Right renal pelvis (tissue), 4 donors: ENCODE measurements at places on chromosomes 6 and 20.
A peak's percentile ranks its signal among the peaks of the same experiment; 100 is the strongest.

- DNase-seq, result no peak
Measured at GRCh38 chr20:32281711-32282110, 4.3 kb downstream of the KIF3B start.

GRCh38 chr6:98797217-98797994 lies 37.0 kb upstream of the POU3F2 start:
- DNase-seq, result no peak

- no peak for DNase-seq
Measured at GRCh38 chr20:37511610-37512275, 9.3 kb upstream of the NNAT start.

DNA sequence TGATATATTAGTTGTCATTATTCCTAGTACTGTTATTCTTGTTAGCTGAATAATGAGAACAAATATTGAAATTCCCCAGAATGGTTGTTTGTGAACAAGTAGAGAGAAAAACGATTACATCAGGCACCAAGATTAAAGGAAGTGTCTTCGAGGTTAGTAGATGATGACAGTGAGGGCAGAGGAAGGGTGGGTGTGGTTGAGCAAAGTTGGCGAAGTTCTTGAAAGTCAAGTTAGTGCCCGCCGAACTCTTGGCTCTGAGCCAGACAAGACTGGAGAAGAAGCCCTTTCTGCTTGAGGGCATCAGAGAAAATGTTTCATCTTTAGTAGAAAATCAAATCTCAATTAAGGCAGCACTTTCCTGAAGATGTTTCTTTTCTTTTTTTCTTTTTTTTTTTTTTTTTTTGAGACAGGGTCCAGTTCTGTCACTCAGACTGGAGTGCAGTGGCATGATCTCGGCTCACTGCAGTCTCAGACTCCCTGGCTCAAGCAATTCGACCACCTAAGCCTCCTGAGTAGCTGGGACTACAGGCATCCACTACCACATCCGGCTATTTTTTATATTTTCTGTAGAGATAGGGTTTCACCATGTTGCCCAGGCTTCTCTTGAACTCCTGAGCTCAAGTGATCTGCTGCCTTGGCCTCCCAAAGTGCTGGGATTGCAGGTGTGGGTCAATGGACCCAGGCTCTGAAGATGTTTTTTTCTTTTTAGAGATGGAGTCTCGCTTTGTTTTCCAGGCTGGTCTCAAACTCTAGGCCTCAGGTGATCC lies 77.1 kb downstream of the SGK1 start:
- DNase-seq, result no peak

- no peak for DNase-seq
Measured at GRCh38 chr6:159493898-159494585, 199.0 kb downstream of the SOD2 start.

- no peak for DNase-seq
Measured at GRCh38 chr6:25536781-25537180, 115.2 kb upstream of the SCGN start.

GRCh38 chr20:43160941-43161340 lies 28.8 kb downstream of the PTPRT start:
- no peak for DNase-seq

- no peak for DNase-seq
Measured at GRCh38 chr6:18585032-18585573, 198.0 kb downstream of the RNF144B start.

- peak; percentile 46 for DNase-seq
Measured at GRCh38 chr6:133730881-133731280, 158.0 kb upstream of the TCF21 start.

DNA sequence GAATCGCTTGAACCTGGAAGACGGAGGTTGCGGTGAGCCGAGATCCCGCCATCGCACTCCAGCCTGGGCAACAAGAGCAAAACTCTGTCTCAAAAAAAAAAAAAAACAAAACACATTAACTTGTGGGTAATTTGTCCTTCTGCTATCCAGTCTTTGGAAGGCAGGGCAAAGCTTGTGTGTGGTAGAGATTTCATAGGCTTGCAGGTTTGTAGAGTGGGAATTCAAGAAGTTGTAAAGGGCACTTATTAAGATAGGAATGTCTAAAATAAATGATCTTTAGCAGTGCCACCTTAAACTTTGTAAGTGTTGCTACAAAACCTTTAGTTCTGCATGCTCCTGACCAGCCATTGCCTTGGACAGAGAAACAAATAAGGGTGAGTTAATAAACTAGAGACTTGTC lies 8.4 kb downstream of the VAPB start:
- DNase-seq, result no peak

- no peak for DNase-seq
Measured at GRCh38 chr20:62306414-62307187, 3.8 kb downstream of the ADRM1 start.

DNA sequence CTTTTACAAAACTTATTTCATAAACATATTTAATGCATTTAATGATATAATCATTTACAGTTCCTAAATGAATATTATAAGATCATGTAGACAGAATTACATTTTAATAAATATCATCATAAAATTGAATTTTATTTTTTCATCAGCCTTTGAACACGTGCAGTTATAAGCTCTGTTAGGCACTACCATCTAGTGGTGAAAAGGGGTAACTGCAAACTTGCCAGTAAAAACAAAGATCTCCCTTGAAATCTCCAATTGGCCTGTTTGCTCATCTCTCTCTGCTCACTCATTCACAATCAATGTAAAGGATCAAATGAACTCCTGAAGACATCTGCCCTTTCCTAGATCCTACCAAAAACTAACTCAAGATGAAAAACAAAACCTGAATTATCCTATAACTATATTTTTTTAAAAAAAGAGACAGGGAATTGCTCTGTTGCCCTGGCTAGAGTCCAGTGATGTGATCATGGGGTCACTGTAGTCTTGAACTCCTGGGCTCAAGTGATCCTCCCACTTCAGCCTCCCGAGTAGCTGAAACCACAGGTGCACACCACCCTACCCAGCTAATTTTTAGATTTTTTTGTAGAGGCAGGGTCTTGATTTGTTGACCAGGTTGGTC lies 31.7 kb downstream of the SAMHD1 start:
- DNase-seq, result peak; percentile 35

- no peak for DNase-seq
Measured at GRCh38 chr6:80215063-80215462, 108.6 kb downstream of the BCKDHB start.

GRCh38 chr6:140956571-140957369 lies 1176.0 kb upstream of the GJE1 start:
- no peak for DNase-seq

GRCh38 chr6:5518936-5519491 lies 257.7 kb downstream of the FARS2 start:
- no peak for DNase-seq

DNA sequence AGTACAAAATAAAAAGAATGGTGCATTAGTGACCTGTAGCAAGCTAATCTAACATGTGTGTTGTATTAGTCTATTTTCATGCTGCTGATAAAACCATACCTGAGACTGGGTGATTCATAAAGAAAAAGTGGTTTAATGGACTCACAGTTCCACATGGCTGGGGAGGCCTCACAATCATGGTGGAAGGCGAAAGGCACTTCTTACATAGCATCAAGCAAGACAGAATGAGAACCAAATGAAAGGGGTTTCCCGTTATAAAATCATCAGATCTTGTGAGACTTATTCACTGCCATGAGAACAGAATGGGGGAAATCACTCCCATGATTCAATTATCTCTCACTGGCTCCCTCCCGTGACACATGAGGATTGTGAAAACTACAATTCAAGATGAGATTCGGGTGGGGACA lies 45.4 kb upstream of the AIG1 start:
- DNase-seq, result no peak

GRCh38 chr6:73830119-73830518 lies 134.1 kb downstream of the CD109 start:
- DNase-seq, result no peak

DNA sequence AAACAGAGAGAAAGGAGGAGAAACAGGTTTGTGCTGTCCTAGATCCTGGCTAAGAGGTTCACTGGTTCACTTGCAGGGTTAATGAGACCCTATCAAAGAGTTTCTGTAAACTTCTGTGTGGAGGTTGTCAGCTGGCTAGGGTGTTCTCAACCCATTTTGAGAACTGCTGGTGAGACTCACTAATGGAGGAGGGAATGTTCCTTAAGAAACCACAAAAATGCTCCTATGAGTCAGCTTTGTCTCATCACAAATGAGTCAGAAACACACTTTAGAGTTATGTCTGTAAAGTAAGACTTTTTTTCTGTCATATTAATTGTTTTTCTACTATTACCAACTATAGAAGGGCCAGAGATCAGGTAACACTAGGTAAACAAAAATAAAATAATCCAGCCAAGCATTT lies 884.4 kb downstream of the PHF3 start:
- no peak for DNase-seq

- no peak for DNase-seq
Measured at GRCh38 chr20:24761220-24762065, 187.6 kb upstream of the CST7 start.

- DNase-seq, result no peak
Measured at GRCh38 chr20:58677079-58677604, 15.5 kb upstream of the NPEPL1 start.

GRCh38 chr6:87936065-87936464 lies 111.6 kb upstream of the SPACA1 start:
- no peak for DNase-seq

DNA sequence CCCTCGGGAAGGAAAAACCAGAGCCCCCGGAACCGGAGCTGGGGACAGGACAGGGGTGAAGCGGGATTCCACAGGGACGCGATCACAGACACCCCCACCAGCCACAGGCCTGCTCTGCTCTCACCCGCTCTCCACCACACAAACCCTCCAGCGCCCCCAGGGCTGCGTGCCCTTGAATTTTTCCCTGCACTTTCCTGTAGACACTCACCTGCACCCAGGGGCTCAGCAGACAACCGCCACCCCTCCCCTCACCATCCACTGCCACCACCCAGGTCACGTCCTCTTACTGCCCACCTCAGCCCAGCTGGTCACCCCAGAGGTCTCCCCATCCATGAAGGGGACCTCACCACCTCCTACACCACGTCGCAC lies 631 bp downstream of the ULBP2 start:
- DNase-seq, result no peak

GRCh38 chr6:167721291-167721690 lies 105.4 kb upstream of the AFDN start:
- DNase-seq, result no peak

DNA sequence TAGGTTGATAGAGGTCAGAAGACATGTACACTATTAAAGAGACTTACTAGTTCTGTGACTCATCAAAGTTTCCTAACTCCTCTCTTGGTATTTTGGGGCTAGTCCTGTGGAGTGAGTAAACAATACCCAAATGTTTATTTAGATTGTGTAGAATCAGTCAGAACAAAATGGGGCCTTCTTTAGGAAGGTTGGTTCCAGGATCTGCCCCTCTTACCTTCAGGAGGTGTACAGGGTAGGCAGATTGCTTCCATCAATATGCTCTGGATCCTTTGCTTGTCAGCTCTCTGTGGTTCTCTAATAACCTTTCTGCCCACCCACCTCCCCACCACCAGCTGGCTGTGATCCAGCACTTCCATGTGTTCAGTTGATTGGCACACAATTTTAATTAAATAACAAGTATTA lies 107.0 kb downstream of the POPDC3 start:
- no peak for DNase-seq

GRCh38 chr6:40485795-40486194 lies 101.4 kb downstream of the LRFN2 start:
- no peak for DNase-seq

GRCh38 chr6:31710523-31711219 lies 4.0 kb downstream of the LY6G6F start:
- no peak for DNase-seq

- DNase-seq, result no peak
Measured at GRCh38 chr6:79334674-79335073, 100.2 kb upstream of the HMGN3 start.

GRCh38 chr6:43798688-43799444 lies 28.9 kb downstream of the VEGFA start:
- no peak for DNase-seq

DNA sequence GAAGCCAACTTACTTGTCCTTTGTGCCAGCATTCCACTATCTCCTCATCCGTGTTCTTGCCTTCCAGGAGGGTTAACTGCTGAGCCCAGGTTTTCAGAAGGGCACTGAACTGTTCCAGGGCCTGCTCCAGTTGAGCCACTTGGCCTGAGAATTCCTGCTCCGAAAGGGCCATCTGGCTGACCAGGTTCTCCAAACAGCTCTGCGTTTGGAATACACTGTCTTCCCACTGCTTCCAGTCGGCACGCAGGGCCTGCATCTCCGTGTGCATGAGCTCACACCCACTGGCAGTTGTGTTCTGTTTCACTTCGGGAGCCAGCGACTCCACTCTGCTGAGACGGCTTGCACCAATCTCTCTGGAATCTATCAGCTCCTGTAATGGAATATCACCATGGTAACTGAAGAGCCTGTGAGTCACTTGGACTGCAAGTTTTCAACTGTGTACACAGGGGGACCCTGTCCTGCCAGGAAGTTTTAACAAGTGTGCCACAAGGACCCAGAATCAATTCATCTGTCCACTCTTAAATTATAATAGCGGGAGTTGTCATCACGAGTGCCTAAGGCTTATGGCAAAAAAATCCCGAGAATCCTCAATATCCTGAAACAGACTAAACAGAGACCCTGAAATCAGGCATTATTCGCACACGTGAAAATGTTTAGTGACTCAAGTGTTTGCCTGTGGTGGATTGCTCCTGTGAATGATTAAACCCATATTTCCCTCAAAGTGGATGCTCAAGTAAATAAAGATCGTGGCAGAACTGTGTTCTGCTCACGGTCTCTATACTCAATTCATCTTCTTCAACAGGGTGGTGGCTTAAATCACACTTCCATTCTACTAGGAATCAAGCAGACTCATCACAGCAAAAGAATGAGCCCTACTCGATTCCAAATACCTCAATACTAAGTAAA lies 255.9 kb downstream of the SYNE1 start:
- DNase-seq, result peak; percentile 74

DNA sequence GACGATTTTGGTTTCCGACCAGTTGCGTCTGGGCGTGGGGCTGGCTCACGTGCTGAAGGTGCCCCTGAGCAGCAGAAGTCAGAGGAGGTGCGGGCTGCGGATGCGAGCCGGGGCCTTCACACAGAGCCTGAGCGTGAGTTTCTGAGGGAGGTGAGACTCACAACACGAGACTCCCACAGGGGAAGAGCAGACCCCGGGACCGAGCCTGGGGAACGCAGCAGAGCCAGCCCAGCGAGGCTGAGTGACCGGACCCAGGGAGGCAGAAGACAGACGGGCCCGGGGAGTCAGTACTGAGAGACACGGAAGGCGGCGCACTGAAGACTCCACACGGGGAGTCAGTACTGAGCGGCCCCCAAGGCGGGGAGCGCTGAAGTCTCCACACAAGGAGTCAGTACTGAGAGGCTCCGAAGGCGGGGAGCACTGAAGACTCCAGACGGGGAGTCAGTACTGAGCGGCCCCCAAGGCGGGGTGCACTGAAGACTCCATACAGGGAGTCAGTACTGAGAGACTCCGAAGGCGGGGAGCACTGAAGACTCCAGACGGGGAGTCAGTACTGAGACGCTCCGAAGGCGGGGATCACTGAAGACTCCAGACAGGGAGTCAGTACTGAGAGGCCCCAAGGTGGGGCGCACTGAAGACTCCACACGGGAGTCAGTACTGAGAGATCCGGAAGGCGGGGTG lies 77.8 kb downstream of the DLL1 start:
- DNase-seq, result no peak

- no peak for DNase-seq
Measured at GRCh38 chr6:123417535-123417934, 219.2 kb downstream of the TRDN start.
